Activated B cell treated with CpG ODN at 0.5 μM for 24 hours (primary cell): ENCODE measurements at places on chromosomes 16 and 17. TPM values are rescaled to one million over a fixed set of nuclear protein-coding genes. Genes with fewer than 3 reads are reported as not detected.

The MYH13 gene
- not detected in 2 replicates for total RNA-seq

The TEKT3 gene
- not detected in 2 replicates for total RNA-seq

The HOXB13 gene
- total RNA-seq, result not detected in 2 replicates

The GPR179 gene
- 0.07 TPM in 1 of 2 replicates, not detected in the other for total RNA-seq

The CCL16 gene
- total RNA-seq, result not detected in 2 replicates

The HID1 gene
- total RNA-seq, result 1.5 and 2.1 TPM in 2 replicates

The MYH10 gene
- total RNA-seq, result 2.0 and 3.4 TPM in 2 replicates

The AURKB gene
- total RNA-seq, result 1.7 and 3.0 TPM in 2 replicates
